ENCODE measurements at places on chromosomes 2 and 18.

DNA sequence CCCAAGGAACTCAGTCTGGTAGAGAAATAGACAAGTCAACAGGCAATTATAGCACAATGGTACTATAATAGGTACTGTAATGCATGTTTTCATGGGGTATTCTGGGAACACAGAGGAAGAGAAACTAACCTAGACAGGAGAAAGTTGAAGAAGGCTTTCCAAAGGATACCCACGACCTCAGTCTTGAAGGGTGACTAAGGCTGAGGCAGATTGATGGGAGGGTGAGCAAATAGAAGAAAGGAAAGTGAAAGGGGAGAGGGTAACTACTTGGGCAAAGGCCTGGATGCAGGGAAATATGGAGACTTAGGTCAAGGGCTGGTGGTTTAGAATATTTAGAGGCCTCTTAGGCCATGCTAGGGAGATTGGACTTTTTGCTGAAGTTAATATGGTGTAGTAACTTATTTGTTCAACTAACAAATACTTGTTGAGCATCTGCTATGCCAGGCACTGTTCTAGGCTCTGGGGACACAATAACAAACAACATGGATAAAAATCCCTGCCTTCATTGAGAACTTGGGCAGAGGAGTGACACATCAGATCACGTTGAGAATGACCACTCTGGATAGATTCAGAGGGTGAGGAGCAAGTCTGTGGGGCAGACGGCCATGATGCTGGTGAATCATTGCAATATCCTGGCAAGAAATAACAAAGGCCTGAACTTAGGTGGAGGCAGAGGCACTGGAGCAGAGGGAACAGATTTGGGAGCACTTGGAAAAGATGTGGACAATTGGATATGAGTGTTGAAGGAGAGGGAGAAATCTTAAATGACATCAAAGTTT, 56.4 kb downstream of the PLB1 start:
- peak; percentile 7 for DNase-seq

DNA sequence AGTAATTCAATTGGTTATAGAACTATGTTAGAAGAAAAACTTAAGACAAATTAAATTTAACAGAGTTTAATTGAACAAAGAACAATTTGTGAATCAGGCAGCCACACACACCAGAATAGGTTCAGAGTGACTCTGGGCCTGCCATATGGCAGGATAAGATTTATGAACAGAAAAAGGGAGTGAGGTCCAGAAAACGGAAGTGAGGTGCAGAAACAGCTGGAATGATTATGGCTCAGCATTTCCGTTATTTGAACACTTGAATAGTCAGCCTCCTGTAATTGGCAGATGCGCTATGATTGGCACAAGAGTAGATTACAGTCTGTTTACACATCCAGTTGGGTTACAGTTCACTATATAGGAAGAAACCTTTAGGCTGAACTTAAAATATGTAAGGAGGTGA, 99.0 kb downstream of the MBD2 start:
- DNase-seq = no peak

- DNase-seq = no peak
Observed at GRCh38 chr18:23365602-23366001, 87.5 kb upstream of the RIOK3 start.

GRCh38 chr2:47038656-47039488, 116.2 kb downstream of the STPG4 start:
- DNase-seq = no peak

- no peak for DNase-seq
Observed at GRCh38 chr2:45040786-45041185, 31.5 kb upstream of the SIX2 start.

DNA sequence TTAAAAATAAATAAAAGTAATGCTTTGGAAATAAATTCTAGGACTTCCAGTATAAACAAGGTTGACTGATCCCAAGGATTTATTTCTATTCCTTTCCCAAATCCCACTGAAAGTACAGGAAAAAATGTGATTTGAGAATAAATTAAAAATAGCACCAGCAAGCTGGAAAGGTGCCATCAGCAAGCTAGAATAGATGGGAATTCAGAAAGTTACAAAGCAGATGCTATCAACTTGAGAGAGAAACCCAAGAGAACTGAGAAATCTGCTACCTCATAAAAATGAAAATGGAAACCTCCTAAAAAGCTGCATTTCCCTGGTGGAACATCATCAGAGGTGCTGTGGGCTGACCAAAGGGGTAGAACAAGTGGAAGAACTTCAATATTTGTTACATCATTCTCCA, 148.6 kb upstream of the KCNJ3 start:
- no peak for DNase-seq

GRCh38 chr2:10664652-10665051, 25.1 kb downstream of the NOL10 start:
- no peak for DNase-seq

GRCh38 chr2:111664275-111664850, 219.6 kb downstream of the ANAPC1 start:
- DNase-seq = no peak
